ENCODE measurements at places on chromosomes 6 and 20. TPM values are rescaled to one million over a fixed set of nuclear protein-coding genes. Genes with fewer than 3 reads are reported as not detected.

GRCh38 chr20:37986873-37987601 lies 46.2 kb downstream of the TTI1 start:
- no peak overlapping the region for H3K4me3 ChIP-seq
- no peaks in the 10 kb centered on the region for H3K4me1 ChIP-seq
- H3K27me3 ChIP-seq = no peaks in the 10 kb centered on the region
- peaks cover 21% of the 10 kb centered on the region for H3K36me3 ChIP-seq

DNA sequence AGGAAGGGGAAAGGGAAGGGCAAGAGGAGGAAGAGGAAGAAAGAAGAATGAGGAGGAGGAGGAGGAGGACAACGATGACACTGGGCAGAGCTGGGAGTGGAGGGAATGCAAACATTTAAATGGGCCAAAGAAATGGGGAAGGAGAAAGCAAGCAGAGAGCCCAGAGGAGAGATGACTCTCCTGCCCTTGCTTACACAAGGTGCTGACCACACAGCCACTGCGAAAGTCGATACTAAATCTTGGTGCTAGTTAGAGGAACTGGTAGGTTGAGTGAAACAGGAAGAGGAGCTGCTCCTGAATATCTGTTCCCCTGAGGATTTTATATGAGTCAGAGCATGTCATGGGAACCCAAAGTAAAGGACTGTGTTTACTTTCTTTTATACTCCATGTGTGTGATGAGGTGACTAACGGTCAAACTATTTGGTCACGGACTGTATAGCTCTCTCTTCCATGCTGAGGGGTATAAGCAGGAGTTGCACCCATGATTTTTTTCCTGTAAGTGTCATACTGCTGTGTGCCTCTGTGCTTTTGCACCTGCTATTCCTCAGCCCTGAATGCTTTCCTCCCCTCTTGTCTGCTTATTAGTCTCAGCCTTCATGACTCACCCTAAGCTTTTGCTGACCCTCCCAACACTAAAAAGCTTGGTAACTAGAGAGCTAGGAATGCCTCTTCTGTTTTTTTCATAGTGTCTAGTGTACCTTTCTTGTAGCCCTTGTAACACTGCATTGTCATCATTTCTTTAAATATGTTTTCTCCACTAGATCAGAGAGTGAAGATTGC lies 9.5 kb upstream of the PAQR8 start:
- no peaks in the 10 kb centered on the region for H3K36me3 ChIP-seq
- H3K27me3 ChIP-seq = no peaks in the 10 kb centered on the region
- peak; percentile 82 for DNase-seq
- H3K27ac ChIP-seq = peak overlapping the region; percentile 33
- peaks cover 21% of the 10 kb centered on the region for H3K4me1 ChIP-seq

Gene GSTA3
- total RNA-seq = not detected

Gene ADGRG6
- 67.9 TPM for total RNA-seq

DNA sequence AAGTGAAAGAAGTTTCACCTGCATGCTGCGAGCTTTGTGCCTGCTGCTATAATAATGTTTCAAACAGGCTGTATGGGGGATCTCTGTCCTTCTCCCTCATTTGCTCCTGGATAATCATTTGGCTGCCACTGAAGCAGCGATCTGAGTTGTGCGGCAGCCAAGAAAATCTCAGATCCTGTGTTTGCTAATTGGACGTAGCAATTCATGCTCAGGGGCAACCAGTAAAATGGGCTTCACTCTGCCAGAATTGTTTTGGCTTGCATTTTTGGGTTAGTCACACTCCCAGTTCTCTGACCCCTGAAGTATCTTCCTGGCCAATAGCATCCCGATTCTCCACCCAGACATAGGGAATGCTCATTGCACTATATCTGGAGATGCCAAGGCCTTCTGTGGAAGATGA lies 13.7 kb upstream of the STXBP5 start:
- no peaks in the 10 kb centered on the region for H3K36me3 ChIP-seq
- no peaks in the 10 kb centered on the region for H3K4me1 ChIP-seq
- no peak for DNase-seq
- no peak overlapping the region for H3K4me3 ChIP-seq

DNA sequence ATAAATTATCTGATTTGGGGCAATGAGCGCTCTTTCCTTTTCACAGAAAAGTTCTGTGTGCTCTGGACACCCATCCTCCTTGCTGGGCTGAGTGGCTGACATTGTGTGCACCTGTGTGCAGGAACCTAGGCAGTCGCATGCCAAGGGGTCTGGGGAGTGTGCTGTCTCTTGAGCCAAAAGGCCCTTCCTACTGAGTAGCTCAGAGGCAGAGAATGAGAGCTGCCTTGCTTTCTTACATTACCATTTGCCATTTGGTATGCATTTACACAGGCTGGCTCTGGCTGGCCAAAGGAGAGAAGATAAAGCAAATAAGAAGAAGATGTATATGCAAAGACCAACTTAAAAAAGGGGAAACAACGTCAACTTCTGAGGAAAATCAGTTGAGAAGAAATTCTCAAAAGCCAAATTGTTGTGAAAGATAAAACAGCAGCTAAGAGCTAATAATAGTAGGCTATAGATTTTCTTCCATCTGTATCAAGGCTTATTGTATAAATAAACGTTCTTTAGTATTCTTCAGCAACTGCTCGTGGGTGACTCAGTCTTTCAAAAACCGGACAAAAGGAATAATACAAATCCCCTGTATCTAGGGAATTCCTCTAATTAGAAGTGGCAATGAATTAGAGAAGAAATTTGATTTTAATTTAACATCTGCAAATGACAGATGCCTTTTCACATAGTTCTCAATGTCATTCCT lies 121.9 kb downstream of the INSM1 start:
- no peak overlapping the region for H3K4me3 ChIP-seq
- no peaks in the 10 kb centered on the region for H3K4me1 ChIP-seq
- no peaks in the 10 kb centered on the region for H3K27me3 ChIP-seq
- H3K36me3 ChIP-seq = no peaks in the 10 kb centered on the region
- no peak for DNase-seq
- H3K27ac ChIP-seq = no peak overlapping the region
